ENCODE measurements at places on chromosomes 11 and 22.

DNA sequence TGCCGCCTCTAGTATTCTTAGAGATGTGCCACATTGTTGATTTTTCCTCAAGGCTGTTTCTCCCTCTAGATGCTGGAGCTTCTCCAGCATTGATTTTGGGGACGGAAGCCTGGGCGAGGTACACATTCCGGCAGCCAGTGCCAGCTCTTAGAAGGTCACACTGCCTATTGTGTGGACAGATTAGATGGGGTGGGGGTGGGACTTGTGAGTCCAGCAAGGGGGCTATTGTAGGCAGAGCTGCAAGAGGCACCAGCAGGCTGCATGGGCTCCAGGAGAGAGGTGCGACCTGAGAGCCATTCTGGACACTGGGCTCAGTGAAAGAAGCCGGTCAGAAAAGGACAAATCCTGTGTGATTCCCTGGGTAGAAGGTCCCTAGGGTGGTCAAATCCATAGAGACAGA, 12.4 kb downstream of the C11orf21 start:
- DNase-seq, result no peak

GRCh38 chr22:31623592-31624304, 38.3 kb downstream of the PISD start:
- no peak for DNase-seq

GRCh38 chr11:43486141-43486540, 127.4 kb downstream of the TTC17 start:
- DNase-seq, result no peak

- no peak for DNase-seq
Measured at GRCh38 chr11:37963440-37963839, 1365.4 kb upstream of the RAG2 start.

DNA sequence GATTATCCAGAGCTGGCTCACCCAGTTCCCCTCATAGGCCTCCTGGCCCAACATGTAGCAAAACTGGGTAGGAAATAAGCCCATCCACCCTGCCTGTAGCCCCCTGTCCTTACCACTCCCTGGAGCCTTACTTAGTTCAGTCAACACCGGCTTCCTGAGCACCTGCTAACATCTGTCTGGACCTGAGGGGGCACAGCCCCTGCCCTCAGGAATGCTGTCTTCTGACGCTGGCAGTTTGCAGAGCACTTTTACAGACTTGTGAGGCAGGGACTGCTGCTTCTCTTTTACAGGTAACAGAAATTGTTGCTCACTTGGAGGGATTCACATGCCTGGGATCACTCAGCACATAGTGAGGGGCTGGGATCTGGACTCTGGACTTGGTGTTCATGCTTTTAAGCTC, 152.0 kb upstream of the TBCEL start:
- no peak for DNase-seq
